Thoracic aorta (tissue), 2 donors: ENCODE measurements at places on chromosomes 7 and 10. TPM values are rescaled to one million over a fixed set of nuclear protein-coding genes. Genes with fewer than 3 reads are reported as not detected.

DNA sequence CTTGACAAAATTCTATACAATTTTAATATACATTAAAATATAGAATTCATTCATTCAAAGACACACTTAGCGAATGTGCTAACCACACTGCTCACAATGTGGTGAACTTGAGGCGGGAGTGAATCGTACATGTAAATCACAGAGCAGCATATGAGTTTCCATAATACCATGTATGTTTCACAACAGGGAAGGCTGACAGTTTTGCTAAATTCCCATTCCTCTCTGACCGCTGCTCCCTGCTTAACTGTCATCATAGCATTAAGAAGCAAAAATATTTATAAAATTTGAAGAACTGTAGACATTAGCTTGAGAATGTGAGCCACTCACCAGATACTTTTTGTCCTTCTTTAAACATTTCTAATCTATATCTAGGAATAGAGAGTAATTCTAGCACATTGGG is 763.3 kb downstream of the MAGI2 start:
- no peak for DNase-seq

GRCh38 chr10:99881371-99881770 is 98.9 kb downstream of the ABCC2 start:
- DNase-seq, result no peak

FFAR4 gene
- total RNA-seq, result 1.3 TPM

TMEM225B gene
- total RNA-seq, result 2.2 TPM

DNA sequence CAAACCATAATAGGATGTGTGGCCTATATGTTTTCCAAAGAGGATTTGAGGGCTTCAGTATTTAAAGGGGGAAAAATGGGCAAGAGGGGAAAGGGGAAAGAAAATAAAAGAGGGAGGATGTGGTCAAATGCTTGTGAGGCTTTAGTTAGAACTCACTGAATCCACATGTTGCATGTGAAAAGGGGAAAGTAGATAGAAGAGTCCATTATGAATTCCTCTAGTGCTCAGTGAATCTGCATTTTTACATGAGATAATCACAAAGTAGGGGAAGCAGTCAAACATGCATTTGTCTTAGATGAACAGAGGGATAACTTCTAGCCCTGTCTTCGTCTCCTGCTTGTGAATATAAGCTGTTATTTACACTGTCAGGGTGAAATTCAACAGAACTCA is 24.6 kb upstream of the AKAP9 start:
- no peak for DNase-seq
